ENCODE measurements at places on chromosomes 4 and X. TPM values are rescaled to one million over a fixed set of nuclear protein-coding genes. Genes with fewer than 3 reads are reported as not detected.

The USP17L13 gene
- not detected for total RNA-seq

The TEC gene
- 3.7 TPM for total RNA-seq

The TMSB4X gene
- 1,191 TPM for total RNA-seq

The CXCL5 gene
- total RNA-seq = not detected

The PWWP3B gene
- 25.4 TPM for total RNA-seq

The SLC9B1 gene
- 0.45 TPM for total RNA-seq

The COX7B2 gene
- total RNA-seq = not detected

The DGKK gene
- total RNA-seq = not detected

The SMIM10 gene
- 5.2 TPM for total RNA-seq

- H3K4me1 ChIP-seq = peaks cover 3% of the 10 kb centered on the region
- no peaks in the 10 kb centered on the region for H3K27me3 ChIP-seq
- no peak overlapping the region for H3K27ac ChIP-seq
- no peaks in the 10 kb centered on the region for H3K36me3 ChIP-seq
Measured at GRCh38 chrX:39774774-39775328, 322.9 kb downstream of the BCOR start.

DNA sequence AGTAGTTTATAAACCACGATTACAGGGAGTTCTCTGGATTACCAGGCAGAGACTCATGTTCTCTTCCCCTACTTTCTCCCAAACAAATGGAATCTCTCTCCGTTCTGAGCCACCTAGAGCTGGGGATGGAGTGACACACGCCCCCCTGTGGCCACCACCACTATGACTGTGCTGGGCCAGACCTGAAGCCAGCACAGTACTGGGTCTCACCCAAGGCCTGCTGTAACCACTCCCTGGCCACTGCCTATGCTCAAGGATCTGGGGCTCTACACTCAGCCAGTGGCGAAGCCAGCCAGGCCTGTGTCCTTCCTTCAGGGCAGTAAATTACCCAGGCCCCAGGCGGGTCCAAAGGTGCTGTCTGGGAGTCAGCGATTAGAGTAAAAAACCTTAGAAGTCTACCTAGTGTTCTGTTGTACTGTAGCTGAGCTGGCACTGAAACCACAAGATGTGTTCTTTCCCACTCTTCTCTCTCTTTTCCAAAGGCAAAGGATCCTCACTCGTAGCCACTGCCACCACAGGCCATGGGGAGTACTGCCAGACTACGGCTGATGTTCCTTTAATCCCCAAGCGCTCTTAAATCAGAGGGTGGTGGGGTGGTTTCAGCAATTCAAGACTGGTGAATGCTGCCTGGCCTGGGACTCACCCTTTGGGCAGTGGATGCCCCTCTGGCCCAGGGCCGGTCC, 412.2 kb upstream of the ARX start:
- H3K36me3 ChIP-seq = no peaks in the 10 kb centered on the region
- DNase-seq = no peak
- H3K4me1 ChIP-seq = no peaks in the 10 kb centered on the region
- no peak overlapping the region for H3K4me3 ChIP-seq
- no peak overlapping the region for H3K27ac ChIP-seq

- no peaks in the 10 kb centered on the region for H3K36me3 ChIP-seq
- no peak for DNase-seq
- H3K27ac ChIP-seq = no peak overlapping the region
- H3K4me1 ChIP-seq = no peaks in the 10 kb centered on the region
- no peaks in the 10 kb centered on the region for H3K27me3 ChIP-seq
- H3K4me3 ChIP-seq = no peak overlapping the region
Measured at GRCh38 chr4:77446601-77447000, 159.0 kb upstream of the CXCL13 start.

GRCh38 chrX:151701531-151701930, 6.3 kb downstream of the PRRG3 start:
- no peaks in the 10 kb centered on the region for H3K36me3 ChIP-seq
- no peaks in the 10 kb centered on the region for H3K27me3 ChIP-seq
- no peak for DNase-seq

GRCh38 chrX:6909396-6909795, 238.1 kb upstream of the STS start:
- H3K4me3 ChIP-seq = no peak overlapping the region
- H3K36me3 ChIP-seq = no peaks in the 10 kb centered on the region
- H3K27ac ChIP-seq = no peak overlapping the region

- no peaks in the 10 kb centered on the region for H3K36me3 ChIP-seq
- peaks cover under 1% of the 10 kb centered on the region for H3K27me3 ChIP-seq
- DNase-seq = no peak
- peaks cover 3% of the 10 kb centered on the region for H3K4me1 ChIP-seq
Measured at GRCh38 chr4:133157460-133158160, 8.5 kb downstream of the PCDH10 start.

- no peaks in the 10 kb centered on the region for H3K4me1 ChIP-seq
- DNase-seq = no peak
- no peak overlapping the region for H3K4me3 ChIP-seq
- no peaks in the 10 kb centered on the region for H3K27me3 ChIP-seq
- no peak overlapping the region for H3K27ac ChIP-seq
- H3K36me3 ChIP-seq = no peaks in the 10 kb centered on the region
Measured at GRCh38 chr4:55169352-55169961, 44.1 kb upstream of the KDR start.

DNA sequence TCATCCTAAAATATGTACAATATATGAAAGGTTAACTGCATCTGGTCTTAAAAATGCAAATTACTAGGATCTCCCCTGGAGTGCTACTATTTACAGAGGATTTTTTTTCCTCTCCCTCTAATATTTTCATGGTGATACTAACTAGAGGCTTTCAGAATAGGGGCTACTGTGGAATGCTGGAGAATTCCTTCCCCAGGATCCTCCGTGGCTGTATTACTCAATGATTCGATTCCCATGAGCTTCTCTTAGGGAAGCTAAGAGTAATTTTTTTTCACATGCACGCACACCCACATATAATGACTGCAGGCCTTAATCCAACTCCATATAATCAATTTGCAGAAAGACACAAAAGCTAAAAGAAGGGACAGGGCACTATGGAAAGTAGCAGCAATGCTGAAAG, 184.7 kb downstream of the ARHGAP6 start:
- no peaks in the 10 kb centered on the region for H3K36me3 ChIP-seq
- H3K4me1 ChIP-seq = no peaks in the 10 kb centered on the region
- DNase-seq = no peak
- H3K4me3 ChIP-seq = no peak overlapping the region

- H3K4me3 ChIP-seq = peak overlapping the region; percentile 39
- H3K27me3 ChIP-seq = no peaks in the 10 kb centered on the region
- H3K36me3 ChIP-seq = no peaks in the 10 kb centered on the region
- no peak overlapping the region for H3K27ac ChIP-seq
- no peak for DNase-seq
Measured at GRCh38 chr4:113978105-113978504, 1.3 kb downstream of the ARSJ start.

DNA sequence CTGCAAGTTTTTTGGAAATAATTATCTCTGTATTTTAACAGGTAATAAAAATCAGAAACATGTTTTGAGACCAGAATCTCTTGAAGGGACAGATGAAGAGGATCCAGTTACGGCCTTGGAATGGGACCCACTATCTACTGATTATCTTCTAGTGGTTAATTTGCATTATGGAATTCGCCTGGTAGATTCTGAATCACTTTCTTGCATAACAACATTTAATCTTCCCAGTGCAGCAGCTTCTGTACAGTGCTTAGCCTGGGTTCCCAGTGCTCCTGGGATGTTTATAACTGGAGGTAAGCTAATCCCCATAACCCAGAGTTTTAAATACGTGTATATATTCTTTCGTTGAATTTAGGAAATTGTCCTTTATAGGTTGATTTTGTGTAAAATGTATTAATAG, 59.4 kb downstream of the WDR17 start:
- H3K36me3 ChIP-seq = no peaks in the 10 kb centered on the region
- no peaks in the 10 kb centered on the region for H3K4me1 ChIP-seq
- no peak for DNase-seq

GRCh38 chr4:185822791-185823190, 10.8 kb upstream of the SORBS2 start:
- H3K27ac ChIP-seq = peak overlapping the region; percentile 63
- no peak for DNase-seq
- peaks cover 25% of the 10 kb centered on the region for H3K4me1 ChIP-seq
- no peaks in the 10 kb centered on the region for H3K27me3 ChIP-seq
- no peaks in the 10 kb centered on the region for H3K36me3 ChIP-seq

DNA sequence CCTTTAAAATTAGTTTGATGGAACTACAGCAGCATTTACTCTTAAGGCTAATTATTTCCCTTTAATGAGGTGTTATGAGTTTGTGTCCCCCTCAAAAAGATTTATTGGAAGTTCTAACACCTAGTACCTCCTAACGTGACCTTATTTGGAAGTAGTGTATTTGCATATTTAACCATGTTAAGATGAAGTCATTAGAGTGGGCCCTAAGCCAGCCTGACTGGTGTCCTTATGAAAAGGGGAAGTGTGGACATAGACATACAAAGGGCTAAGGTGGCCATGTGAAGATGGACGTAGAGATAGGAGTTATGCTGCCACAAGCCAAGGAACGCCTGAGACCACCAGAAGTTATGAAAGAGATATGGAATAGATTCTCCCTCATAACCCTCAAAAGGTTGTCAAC, 985.4 kb upstream of the INTU start:
- H3K36me3 ChIP-seq = no peaks in the 10 kb centered on the region
- DNase-seq = no peak
- no peak overlapping the region for H3K4me3 ChIP-seq
- H3K4me1 ChIP-seq = peaks cover 7% of the 10 kb centered on the region
- no peak overlapping the region for H3K27ac ChIP-seq

GRCh38 chrX:134174859-134175258, 62.1 kb upstream of the CCDC160 start:
- H3K36me3 ChIP-seq = no peaks in the 10 kb centered on the region
- no peaks in the 10 kb centered on the region for H3K27me3 ChIP-seq
- DNase-seq = no peak
- no peak overlapping the region for H3K4me3 ChIP-seq

- no peak overlapping the region for H3K4me3 ChIP-seq
- H3K27me3 ChIP-seq = no peaks in the 10 kb centered on the region
- no peak for DNase-seq
- no peaks in the 10 kb centered on the region for H3K36me3 ChIP-seq
- no peaks in the 10 kb centered on the region for H3K4me1 ChIP-seq
Measured at GRCh38 chr4:177127658-177128057, 182.0 kb upstream of the NEIL3 start.

- no peak for DNase-seq
- no peak overlapping the region for H3K4me3 ChIP-seq
- H3K27me3 ChIP-seq = no peaks in the 10 kb centered on the region
- no peaks in the 10 kb centered on the region for H3K36me3 ChIP-seq
- H3K4me1 ChIP-seq = no peaks in the 10 kb centered on the region
Measured at GRCh38 chrX:2387614-2388239, 113.0 kb downstream of the DHRSX start.

DNA sequence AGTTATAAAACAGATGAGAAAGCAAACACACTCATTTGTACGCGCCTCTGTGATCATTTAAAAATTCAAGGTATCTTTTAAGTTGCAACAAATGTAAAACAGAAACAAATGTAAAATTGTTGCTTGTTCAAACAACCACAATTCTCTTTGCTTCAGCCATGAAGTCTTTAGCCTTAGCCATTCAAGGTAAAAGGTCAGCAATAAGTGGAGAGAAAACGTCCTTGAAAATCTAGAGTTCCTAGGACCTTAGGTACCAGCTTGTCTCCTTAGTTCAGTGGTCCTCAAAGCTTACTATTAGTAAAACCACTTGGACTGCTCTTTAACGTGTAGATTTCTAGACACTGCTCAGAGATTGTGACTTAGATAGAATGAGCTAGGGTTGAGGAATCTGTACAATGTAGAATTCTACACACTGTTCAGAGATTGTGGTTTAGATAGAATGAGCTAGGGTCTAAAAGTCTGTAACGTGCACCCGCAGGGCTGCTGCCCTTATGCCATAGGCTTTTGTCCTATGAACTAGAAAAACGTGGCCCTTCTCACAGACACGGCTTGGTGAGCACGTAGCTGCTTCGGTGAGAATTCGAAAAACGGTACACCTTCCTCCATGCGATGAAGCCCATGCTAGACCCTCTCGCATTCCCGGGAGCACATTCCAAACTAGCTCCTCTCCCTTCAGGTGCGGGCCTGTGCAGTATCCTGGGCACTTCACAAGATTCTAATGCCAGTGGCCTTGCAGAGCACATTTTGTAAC, 1.7 kb downstream of the PLAC8 start:
- no peaks in the 10 kb centered on the region for H3K36me3 ChIP-seq
- no peak for DNase-seq
- peaks cover 3% of the 10 kb centered on the region for H3K4me1 ChIP-seq
- no peak overlapping the region for H3K27ac ChIP-seq
- no peaks in the 10 kb centered on the region for H3K27me3 ChIP-seq

GRCh38 chr4:6945052-6945409, 35.4 kb downstream of the TBC1D14 start:
- H3K27me3 ChIP-seq = no peaks in the 10 kb centered on the region
- H3K36me3 ChIP-seq = no peaks in the 10 kb centered on the region
- H3K4me1 ChIP-seq = no peaks in the 10 kb centered on the region
- no peak overlapping the region for H3K4me3 ChIP-seq
- H3K27ac ChIP-seq = no peak overlapping the region

DNA sequence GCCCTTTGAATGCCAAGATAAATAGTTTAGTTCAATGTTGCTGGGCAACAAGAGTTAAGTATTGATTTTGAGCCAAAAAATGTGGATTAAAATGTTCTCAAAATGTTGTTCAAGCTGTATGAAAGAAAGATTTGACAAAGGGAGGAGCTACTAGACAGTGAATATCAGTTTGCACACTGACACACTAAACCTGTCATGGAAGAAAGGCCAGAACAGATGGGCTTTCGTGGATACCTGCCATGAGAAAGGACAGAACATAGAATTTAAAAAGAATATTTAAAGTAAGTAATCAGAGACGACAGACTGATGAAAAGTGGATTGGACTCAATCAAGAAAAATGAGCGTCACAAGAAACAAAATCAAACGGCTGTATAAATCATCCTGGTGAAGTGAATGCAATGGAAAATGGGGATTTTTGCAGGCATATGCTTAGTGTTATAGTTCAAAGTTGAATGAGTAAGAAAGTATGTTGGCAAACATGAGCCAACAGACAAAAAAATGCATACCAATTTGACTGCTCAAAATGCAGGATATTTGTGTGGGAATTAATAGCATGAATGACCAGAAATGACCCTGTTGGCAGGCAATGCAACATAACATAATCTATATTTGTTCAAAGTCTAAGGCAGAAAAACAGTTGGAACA, 7.4 kb downstream of the PCDH18 start:
- H3K36me3 ChIP-seq = peaks cover 5% of the 10 kb centered on the region
- H3K4me3 ChIP-seq = no peak overlapping the region
- H3K27me3 ChIP-seq = no peaks in the 10 kb centered on the region
- no peaks in the 10 kb centered on the region for H3K4me1 ChIP-seq
- H3K27ac ChIP-seq = no peak overlapping the region
- DNase-seq = no peak

- DNase-seq = no peak
- no peaks in the 10 kb centered on the region for H3K27me3 ChIP-seq
- peaks cover 5% of the 10 kb centered on the region for H3K4me1 ChIP-seq
- no peaks in the 10 kb centered on the region for H3K36me3 ChIP-seq
Measured at GRCh38 chr4:122703868-122704267, 28.6 kb upstream of the BBS12 start.

Data from thyroid gland (tissue), 4 donors.